ENCODE measurements at places on chromosomes 3 and 15. TPM values are rescaled to one million over a fixed set of nuclear protein-coding genes. Genes with fewer than 3 reads are reported as not detected.

DNA sequence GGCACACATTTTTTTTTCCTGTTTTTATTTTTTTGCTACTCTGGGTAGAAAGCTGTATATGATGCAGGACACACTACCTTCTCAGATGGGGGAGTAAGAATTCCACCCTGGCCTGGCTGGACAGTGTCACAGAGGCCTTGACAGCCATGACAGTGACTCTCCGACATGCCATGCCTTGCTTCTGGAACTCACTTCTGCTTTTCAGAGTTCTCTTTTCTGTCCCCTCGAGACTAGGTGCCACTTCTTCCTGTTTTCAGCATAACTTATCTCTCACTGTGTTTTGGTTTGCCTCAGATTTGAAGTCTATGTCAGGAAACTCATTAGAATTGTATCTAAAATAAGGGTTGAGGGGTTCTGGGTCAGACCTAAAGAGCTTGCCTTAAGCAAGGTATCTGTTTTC is 69.1 kb upstream of the SEC13 start:
- no peak for DNase-seq

The MLF1 gene
- 43.8 TPM for total RNA-seq

DNA sequence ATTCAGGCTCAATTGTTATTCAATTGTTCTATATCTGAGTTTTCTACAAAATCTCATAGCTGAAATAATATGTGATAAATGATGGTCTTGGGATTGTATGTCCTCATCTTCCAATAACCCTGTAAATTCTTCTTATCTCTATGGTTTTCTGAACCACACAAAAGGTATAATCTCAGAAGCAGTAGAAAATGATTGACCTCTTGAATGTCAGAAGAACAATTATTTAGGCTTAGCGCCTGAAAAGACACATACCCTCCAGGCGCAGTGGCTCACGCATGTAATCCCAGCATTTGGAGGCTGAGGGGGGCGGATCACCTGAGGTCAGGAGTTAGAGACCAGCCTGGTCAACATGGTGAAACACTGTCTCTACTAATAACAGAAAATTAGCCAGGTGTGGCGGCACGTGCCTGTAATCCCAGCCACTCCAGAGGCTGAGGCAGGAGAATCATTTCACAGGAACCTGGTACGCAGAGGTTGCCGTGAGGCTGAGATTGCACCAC is 288.0 kb upstream of the TBC1D5 start:
- DNase-seq = no peak

DNA sequence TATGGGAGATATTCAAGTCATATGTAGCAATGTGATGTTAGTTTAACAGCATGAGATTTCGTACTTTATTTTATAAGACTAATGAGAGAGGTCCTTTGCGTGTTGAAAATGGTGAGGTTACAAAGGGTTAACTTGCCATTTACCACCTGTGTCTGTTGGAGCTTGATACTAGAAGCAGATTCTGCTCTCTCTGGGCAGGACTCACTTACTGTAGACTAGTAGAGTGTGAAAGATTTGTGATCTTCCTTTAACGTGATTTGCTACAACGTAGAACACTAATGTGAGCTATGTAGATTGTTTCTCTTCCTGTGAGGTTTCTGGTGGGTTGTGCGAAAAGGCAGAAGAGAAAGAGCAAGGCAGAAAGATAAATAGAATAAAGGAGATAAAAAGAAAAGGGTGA is 1.1 kb downstream of the TP63 start:
- no peak for DNase-seq

DNA sequence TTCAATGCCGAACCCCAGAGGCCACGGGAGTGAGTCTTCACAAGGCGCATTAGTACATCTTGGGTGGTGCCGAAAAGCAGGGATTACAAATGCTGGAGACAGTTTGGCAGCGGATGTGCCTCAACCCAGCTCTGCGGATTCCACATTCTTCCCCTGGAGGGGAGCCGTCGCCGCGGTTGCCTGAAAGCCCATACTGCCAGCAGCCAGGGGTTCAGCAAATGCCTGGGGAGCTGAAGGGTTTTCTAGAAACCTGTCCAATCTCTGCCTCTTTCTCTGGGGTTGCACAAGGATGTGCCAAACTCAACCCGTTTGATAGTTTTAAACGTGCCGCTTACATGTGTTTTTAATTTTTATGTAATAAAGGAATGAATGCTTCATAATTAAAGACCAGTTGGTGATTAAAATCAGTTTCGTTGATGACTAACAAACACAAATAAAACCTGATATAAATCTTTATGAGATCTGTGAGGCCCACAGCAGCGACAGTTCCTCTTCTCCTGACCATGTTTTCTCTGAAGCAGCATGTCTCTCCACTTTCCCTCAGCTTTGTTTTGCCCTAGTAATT is 74.6 kb upstream of the LEKR1 start:
- DNase-seq = peak; percentile 84
